ENCODE measurements at places on chromosomes 5 and 9.

DNA sequence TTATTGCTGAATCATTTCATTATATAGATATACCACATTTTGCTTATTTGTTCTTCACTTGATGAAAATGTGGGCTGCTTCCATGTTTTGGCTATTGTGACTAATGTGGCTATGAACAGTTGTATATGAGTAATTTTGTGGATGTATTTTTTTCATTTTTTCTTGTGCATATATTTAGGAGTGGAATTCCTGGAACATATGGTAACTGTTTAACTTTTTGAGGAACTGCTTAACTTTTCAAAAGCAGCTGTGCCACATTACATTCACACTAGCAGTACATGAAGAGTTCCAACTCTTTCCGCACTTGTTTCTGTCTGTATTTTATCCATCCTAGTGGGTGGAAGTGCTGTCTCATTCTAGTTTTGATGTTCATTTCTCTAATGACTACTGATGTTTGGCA is 67.8 kb downstream of the JAK2 start:
- DNase-seq = no peak

- DNase-seq = no peak
Measured at GRCh38 chr5:15515229-15515628, 15.2 kb downstream of the FBXL7 start.

GRCh38 chr9:70613024-70613768 is 198.7 kb upstream of the KLF9 start:
- no peak for DNase-seq

DNA sequence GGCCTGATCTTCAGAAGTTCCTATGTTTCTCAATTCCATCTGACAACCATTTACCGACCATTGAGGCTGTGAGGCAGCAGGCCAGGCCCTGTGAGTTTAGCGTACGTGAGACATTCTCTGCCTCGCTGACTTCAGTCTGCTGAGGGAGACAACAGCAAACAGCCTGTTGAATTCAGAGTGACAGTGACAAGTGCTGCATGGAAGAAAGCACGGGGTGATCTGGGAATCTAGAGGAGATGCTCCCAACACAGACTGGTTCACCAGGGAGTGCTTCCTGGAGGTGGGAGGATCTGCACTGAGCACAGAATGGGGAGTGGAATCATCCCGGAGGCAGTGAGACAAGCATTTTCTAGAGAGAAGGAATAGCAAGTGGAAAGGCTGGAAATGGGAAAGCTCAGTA is 10.0 kb upstream of the DDX41 start:
- no peak for DNase-seq
